ENCODE measurements at places on chromosomes 2 and 18.

DNA sequence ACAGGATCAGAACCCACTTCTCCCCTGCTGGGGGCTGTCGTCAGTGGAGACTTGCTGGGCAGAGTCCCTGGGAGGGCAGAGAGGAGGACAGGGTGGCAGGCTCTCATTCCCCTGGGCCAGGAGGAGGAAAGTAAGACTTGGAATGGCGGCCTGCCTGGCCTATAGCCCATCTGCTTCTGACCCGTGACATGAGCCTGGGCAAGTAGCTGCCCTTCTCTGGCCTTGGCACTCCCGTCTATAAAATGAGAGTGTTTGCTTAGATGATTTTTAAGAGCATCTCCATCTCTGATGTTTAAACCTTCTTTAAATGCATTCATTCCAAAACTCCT, 173.0 kb downstream of the DDX1 start:
- no peak for ATAC-seq

GRCh38 chr18:23196119-23197007, 61.1 kb downstream of the CABLES1 start:
- ATAC-seq: peak; percentile 22

GRCh38 chr2:217353591-217353990, 493.7 kb upstream of the TNP1 start:
- ATAC-seq: no peak

- ATAC-seq: no peak
These were observed 69.5 kb downstream of the FAM117B start for GRCh38 chr2:202704248-202704647.

DNA sequence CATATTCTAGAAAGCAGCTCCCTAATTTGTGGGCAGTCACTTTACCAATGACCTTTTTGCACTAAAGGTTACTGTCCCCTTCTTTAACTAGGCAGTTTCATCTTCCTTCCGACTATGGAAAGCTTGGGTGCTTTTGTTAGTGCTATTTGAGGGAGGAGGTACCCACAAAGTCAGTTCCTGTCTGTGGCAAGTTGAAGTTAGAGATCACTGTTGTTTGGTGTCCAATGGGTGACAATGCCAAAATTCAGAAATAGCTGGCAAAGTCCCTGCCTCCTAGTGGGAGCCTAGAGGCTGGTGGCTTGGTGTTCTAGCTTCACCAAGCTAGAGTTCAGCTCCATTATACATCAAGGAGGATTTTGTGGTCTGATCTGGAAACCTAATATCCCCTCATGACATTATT, 87.1 kb upstream of the PNPT1 start:
- ATAC-seq: no peak

Measured in stimulated activated memory B cell treated with anti-CD40 and anti-IgM and Interleukin-4, amounts not matched to agents 10 μg/mL and 1 μg/mL and 100 μg/mL, for 72 hours (primary cell).